Stimulated activated CD8-positive, alpha-beta memory T cell treated with anti-CD3 and anti-CD28 coated beads, Interleukin-2, amount 100 ng/mL, for 48 hours (primary cell): ENCODE measurements at places on chromosomes 7 and 10.

GRCh38 chr10:66336791-66337190 is 589.0 kb upstream of the LRRTM3 start:
- no peak for DNase-seq

DNA sequence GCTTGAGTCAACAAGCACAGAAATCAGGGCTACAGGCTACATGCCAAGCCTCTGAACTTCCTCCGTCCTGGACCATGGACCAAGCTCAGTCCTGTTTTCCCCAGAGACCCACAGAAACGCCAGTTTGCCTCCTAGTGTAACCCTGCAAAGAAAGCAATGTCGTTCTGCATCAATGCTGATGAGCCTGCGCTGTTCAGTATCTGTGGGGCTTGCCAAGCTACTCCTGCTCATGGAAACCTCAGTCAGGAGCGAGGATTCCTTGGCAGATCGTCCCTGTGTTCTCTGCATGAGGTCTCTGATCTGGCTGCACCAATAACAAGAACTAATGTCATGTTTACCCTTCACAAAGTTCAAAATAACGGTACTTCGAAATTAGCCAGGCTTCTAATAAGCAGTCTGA is 495.5 kb upstream of the C7orf33 start:
- DNase-seq, result no peak

- DNase-seq, result no peak
Measured at GRCh38 chr7:8184221-8184620, 77.7 kb downstream of the ICA1 start.

- no peak for DNase-seq
Measured at GRCh38 chr10:86292462-86293395, 73.9 kb downstream of the GRID1 start.

- DNase-seq, result no peak
Measured at GRCh38 chr7:129161524-129162225, 17.2 kb downstream of the TSPAN33 start.

DNA sequence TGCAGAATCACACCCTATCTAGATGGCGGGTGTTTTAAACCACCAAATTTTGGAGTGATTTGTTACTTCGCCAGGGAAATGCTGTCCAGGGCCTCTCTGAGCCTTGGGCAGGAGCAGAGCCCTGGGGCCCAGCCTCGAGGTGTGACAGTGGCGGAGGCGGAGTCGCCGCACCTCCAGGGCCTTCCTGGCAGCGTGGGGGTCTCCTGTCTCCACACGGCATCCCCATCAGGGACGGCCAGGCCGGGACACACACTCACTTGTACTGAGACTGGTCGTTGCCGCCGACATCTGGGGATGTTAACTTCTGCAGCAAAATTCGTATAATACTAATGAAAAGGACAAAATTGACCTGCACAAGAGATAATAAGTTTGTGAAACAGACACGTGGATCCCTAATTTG is 110.7 kb downstream of the VIPR2 start:
- no peak for DNase-seq
